A549 treated with GW870086 at 1 μM for 4 hours (cell line): ENCODE measurements at places on chromosomes 5 and 9. TPM values are rescaled to one million over a fixed set of nuclear protein-coding genes. Genes with fewer than 3 reads are reported as not detected.

Gene ENTREP1
- 0.41 to 0.75 TPM (median 0.58 TPM) in 5 replicates for total RNA-seq

Gene LEAP2
- 0.68 to 1.2 TPM (median 0.86 TPM) in 5 replicates for total RNA-seq

Gene SCGB3A2
- not detected in 5 replicates for total RNA-seq

Gene SPINK6
- total RNA-seq, result 0.49 to 0.87 TPM (median 0.64 TPM) in 3 of 5 replicates, not detected in the others

Gene KCNV2
- total RNA-seq, result not detected in 5 replicates

Gene FBP2
- total RNA-seq, result not detected in 5 replicates

Gene NME5
- total RNA-seq, result not detected in 5 replicates

Gene NUTM2G
- total RNA-seq, result not detected in 5 replicates

Gene SYNPO
- total RNA-seq, result 23.1 to 29.9 TPM (median 28.6 TPM) in 5 replicates
